Kasumi-1 (cell line): ENCODE measurements at places on chromosomes 7 and 10.

DNA sequence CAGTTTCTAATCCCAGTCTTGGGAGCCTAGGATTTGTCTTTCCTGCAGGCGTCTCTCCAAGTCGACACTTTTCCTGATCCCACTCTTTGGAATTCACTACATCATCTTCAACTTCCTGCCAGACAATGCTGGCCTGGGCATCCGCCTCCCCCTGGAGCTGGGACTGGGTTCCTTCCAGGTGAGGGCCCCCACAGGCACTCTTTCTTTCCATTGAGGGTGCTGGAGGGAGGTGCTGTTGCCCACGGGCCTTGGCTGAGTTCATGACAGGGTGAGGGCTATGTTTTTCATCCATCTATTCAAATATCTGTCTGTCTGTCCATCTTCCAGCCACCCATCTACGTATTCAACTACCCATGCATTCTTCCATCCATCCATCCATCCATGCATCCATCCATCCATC is 12.6 kb downstream of the GHRHR start:
- no peak for DNase-seq

DNA sequence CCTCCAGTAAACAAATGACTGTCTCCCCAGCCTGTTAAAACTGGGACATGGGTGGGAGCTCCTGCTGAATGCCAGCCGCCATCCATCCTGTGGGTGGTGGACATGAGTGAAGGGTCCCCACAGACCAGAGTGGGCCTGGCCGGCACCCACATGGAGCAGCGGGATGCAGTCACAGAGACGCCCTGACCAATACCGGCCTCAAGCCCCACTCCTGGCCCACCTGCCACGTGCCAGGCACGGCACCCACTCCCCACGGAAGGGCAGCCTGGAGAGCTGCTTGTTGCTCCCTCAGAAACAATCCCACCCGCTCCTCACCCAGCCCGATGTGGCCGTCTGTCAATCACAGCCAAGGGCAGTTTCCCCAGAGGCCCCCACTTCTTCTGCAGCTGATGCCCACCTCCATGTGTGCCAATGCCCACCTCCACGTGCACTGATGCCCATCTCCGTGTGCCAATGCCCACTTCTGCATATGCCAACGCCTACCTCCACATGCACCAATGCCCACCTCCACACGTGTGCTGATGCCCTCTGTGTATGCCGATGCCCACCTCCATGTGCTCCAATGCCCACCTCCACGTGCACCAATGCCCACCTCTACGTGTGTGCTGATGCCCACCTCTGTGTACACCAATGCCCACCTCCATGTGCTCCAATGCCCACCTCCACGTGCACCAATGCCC is 42.8 kb upstream of the DNAAF5 start:
- DNase-seq = no peak

GRCh38 chr7:72223351-72223750 is 188.8 kb downstream of the CALN1 start:
- DNase-seq = no peak

DNA sequence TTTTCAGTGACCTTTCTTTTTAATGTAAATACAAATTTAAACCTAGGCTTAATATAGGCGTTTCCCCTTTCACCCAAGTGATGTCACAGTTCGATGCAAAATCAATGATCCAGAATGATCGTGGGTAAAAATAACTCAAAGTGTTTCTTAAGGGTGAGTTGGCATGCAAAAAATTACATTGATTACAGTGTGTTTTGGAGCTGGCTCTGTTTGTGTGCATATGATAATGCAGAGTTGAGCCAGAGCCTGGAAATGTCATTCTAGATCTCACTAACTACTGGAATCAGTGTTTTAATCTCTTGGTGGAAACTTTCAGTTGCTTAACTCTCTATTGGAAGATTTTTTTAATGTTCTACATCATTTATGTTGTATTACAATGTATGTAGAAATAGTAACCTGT is 72.5 kb upstream of the MXI1 start:
- no peak for DNase-seq

DNA sequence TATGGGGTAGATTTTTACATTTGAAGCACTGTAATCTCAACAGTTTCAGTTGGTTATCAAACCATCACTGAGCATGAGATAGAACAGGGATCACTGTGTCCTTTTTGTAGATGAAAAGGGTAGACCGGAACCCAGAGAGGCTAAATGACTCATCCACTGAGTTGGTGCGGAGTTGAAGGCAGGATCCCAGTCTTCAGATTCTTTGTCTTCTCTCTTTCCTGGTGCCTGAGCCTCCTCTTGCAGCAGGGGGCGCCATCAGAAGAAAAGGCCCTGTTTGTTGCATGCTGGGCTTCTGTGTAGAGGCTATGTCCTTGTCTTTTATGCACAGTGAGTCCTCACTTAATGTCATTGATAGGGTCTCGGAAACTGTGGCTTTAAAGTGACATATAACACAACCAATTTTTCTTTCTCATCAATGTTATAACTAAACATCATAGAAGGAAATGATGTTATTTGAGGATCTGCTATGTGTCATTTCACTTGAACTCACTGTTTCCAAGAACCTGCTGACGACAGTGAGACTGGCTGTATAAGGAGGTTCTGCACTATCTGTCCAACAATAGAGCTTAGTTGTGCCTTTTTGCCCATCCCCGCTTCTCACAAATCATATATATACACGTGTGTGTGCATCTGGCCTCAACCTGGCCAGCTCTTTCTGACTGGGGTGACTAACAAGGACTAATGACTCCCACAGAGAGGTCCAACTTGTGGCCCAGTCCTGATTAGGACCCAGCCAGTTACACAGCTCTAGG is 14.3 kb downstream of the ZNF282 start:
- peak; percentile 91 for DNase-seq

- DNase-seq = no peak
Observed at GRCh38 chr10:83333566-83333965, 805.7 kb upstream of the GHITM start.

DNA sequence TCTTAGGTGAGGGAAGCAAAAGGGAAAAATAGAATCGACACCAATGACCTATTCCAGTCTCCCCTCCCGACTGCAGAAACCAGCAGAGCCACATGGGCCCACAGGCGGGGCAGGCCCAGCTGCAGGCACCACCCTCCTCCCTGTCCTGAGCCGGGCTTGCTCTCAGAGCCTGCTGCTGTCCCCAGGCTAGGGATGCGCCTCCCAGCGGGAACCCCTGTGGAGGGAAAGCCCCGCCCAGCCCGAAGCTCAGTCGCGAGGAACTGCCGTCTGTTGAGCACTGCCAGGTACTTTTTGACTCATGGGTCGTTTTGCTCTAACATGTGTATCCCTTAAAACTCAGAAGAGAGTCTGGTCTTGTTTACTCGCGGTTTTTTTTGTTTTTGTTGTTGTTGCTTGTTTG is 124.5 kb upstream of the RET start:
- DNase-seq = no peak

GRCh38 chr10:47326306-47326926 is 4.2 kb downstream of the GDF2 start:
- DNase-seq = no peak

DNA sequence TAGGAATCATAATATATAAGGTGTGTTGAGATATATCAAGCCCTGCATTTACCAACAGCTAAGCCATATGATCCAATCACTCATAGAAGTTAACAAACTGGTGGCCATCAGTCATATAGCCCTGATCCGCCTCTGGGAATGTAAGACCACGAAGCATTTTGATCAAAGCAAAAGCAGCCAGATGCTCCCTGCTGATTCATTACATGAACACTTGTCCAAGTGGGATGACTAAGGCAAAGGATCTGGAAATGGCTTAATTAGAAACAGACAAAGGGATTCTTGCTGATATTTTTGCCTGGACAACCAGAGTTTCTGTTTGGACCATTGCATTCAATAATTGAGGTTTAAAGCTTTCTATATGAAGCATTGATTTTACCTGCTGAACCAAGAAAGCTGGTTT is 535.5 kb downstream of the GPAM start:
- DNase-seq = no peak

GRCh38 chr7:107115762-107116540 is 52.9 kb upstream of the HBP1 start:
- DNase-seq = no peak

DNA sequence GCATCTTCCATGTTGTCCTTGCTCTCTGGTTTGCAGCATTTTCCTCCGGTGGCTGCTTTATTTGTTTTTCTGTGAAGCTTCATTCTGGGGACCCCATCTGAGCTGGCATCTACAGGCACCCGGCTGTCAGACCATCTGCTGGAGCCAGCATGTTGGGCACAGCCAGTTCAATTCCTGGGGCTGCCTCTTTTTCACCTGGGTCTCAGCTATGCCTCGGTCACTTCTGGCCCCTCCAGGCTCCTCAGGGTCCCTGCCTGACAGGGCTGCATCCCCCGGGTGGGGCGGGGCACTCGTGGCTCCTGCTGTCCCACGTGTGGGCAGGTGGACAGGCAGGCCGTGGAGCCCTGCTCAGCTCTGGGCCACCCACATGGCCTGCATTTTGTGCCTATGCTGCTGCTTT is 8.1 kb downstream of the SCART1 start:
- DNase-seq = no peak

DNA sequence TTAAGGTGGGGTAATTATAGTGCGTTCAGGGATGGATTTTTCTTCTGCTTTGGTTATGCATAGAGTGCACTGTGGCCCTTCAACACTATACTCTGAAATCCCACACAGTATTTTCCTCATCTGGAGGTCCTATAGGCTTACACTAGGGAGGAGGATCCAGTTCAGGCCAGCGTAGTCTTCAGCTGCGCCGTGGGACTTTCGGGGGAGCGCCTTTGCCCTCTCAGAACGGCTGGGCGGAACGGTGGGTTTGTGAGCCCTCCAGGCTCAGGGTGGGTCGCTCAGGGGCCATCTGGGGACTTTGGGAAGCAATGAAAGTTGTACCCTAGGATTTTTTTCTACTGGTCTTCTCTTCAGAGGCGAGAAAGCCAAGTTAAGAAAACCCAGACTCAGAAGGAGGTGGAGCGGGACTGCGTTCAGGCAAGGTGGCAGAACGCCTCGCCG is 652 bp upstream of the VPS26A start:
- DNase-seq = peak; percentile 96

GRCh38 chr10:10600004-10600403 is 417.7 kb upstream of the CELF2 start:
- no peak for DNase-seq

DNA sequence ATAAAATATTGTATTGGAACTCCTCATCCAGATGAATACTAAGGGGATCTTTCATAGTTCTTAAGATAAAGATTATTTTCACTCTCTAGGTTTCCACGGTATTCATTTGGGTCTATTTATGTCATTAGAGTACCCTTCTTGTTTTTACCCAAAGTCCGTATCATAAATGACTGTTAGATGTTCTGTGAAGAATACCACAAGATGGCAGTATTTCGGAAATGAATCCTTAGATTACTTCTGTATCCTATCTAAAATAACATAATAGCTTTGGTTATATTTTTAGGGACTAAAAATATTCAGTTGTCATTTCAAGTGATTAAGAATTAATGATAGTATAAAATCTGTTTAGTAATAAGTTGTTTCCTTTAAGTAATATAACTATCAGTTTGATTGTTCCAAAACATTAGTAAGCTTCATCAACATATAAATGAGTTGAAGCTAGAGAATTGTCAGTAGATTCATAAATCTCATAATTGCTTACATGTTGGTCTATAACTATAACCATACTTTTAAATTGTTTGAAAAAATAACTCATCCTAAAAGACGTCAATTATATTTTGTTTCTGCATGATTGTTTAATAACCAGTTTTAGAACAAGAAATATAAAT is 337.5 kb upstream of the KCND2 start:
- peak; percentile 71 for DNase-seq

DNA sequence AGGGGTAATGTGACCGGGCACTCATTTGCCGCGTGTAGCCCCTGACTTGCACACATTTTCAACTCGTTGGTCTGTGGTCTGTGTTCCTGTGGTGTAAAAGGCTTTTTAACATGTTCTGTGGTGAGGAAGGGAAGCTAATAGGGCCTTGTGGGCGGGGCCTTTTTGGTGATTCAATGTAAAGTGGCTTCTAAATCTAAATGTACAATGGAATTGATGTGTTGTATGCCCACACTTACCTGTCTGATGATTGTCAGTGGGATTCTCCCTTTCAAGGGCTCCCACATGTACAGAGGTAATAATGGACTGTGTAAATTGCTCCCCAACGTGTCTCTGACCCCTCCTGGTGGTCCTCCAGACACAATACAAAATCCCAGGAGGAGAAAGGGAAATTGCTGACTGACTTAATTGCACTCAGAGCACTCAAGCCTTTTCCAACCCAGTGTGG is 43.1 kb upstream of the GATAD1 start:
- peak; percentile 50 for DNase-seq

- DNase-seq = no peak
Observed at GRCh38 chr10:48671914-48672595, 12.6 kb upstream of the WDFY4 start.

DNA sequence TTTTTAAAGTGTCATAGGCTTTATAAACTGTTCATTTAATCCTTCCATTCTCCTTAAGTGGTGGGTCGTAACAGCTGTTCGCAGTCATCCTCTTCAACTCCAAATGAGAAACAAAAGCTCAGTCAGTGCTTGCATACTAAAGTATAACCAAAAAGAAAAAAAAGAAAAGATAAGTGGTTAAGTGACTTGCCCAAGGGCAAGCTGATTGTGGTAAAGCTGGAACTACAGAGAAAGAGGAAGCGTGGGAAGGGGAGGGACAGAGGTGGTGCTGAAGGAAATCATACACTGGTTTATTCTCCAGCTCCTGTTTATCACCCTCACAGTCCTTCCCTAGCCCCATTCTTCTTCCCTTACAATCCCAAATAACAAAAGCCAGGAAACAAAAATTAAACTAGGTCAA is 29.6 kb downstream of the IDE start:
- peak; percentile 98 for DNase-seq

- DNase-seq = peak; percentile 99
Observed at GRCh38 chr10:31759799-31760626, 168.6 kb downstream of the ARHGAP12 start.
